ENCODE measurements at places on chromosomes 3 and 15.

GRCh38 chr3:7377103-7377502, 516.2 kb downstream of the GRM7 start:
- no peak for DNase-seq
- H3K27me3 ChIP-seq, result no peaks in the 10 kb centered on the region
- no peak overlapping the region for H3K4me3 ChIP-seq
- H3K27ac ChIP-seq, result no peak overlapping the region

DNA sequence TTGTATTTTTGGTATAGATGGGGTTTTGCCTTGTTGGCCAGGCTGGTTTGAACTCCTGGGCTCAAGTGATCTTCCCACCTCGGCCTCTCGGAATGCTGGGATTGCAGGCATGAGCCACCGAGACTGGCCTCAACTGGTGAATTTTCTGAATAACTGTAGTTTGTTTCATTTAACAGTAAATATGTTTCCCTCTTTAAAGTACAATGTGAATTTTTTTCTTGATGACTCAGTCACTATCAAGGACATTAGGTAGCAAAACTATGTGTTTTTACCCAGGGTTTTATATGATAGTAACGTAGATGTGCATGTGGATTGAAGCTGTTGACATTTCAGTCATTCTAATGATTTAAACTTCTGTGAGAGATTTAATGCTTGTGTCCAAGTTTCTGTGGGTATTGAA, 40.2 kb upstream of the MAPKBP1 start:
- H3K4me3 ChIP-seq, result no peak overlapping the region
- peaks cover 28% of the 10 kb centered on the region for H3K36me3 ChIP-seq
- no peak for DNase-seq
- no peak overlapping the region for H3K27ac ChIP-seq

DNA sequence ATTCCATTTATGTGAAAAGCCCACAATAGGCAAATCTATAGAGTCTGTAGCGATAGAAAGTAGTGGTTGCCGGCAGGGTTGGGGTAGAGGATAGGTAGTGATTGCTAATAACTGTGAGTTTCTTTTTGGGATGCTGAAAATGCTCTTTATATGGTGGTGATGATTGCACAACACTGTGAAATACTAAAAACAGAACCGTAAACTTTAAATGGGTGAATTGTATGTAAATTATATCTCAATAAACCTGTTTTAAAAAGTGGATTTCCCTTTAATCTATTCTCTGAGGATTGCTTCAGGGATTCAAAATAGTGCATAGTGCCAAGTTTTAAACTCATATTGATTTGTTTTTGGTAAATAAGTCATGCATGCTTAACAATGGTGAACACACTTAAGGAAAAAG, 140.2 kb downstream of the LPP start:
- H3K4me3 ChIP-seq, result no peak overlapping the region
- peaks cover 25% of the 10 kb centered on the region for H3K36me3 ChIP-seq
- H3K27me3 ChIP-seq, result no peaks in the 10 kb centered on the region
- H3K27ac ChIP-seq, result no peak overlapping the region

GRCh38 chr15:67784090-67784781, 41.1 kb upstream of the SKOR1 start:
- H3K4me3 ChIP-seq, result peak overlapping the region; percentile 20
- H3K36me3 ChIP-seq, result peaks cover 23% of the 10 kb centered on the region
- H3K27me3 ChIP-seq, result no peaks in the 10 kb centered on the region
- H3K4me1 ChIP-seq, result peaks cover 42% of the 10 kb centered on the region

- no peaks in the 10 kb centered on the region for H3K4me1 ChIP-seq
- H3K27me3 ChIP-seq, result peaks cover 9% of the 10 kb centered on the region
- no peak for DNase-seq
- H3K36me3 ChIP-seq, result no peaks in the 10 kb centered on the region
- H3K4me3 ChIP-seq, result no peak overlapping the region
Observed at GRCh38 chr3:184059424-184059823, 6.6 kb downstream of the HTR3C start.

GRCh38 chr3:58025837-58026569, 17.8 kb downstream of the FLNB start:
- H3K36me3 ChIP-seq, result no peaks in the 10 kb centered on the region
- H3K4me1 ChIP-seq, result peaks cover 14% of the 10 kb centered on the region
- no peak for DNase-seq
- no peak overlapping the region for H3K27ac ChIP-seq

DNA sequence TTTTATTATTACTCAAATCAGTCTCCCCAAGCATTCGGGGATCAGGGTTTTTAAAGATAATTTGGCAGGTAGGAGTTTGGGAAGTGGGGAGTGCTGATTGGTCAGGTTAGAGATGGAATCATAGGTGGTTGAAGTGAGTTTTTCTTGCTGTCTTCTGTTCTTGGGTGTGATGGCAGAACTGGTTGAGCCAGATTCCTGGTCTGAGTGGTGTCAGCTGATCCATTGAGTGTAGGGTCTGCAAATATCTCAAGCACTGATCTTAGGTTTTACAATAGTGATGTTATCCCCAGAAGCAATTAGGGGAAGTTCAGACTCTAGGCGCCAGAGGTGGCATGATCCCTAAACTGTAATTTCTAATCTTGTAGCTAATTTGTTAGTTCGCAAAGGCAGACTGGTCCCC, 20.6 kb upstream of the TRANK1 start:
- H3K27me3 ChIP-seq, result no peaks in the 10 kb centered on the region
- H3K27ac ChIP-seq, result no peak overlapping the region
- no peak overlapping the region for H3K4me3 ChIP-seq
- peaks cover 31% of the 10 kb centered on the region for H3K4me1 ChIP-seq

- H3K27ac ChIP-seq, result no peak overlapping the region
- no peaks in the 10 kb centered on the region for H3K4me1 ChIP-seq
- H3K4me3 ChIP-seq, result no peak overlapping the region
- no peak for DNase-seq
Observed at GRCh38 chr15:95451938-95452337, 878.6 kb upstream of the NR2F2 start.

GRCh38 chr3:125011941-125012340, 43.9 kb downstream of the HEG1 start:
- H3K36me3 ChIP-seq, result peaks cover 57% of the 10 kb centered on the region
- H3K27me3 ChIP-seq, result no peaks in the 10 kb centered on the region
- H3K4me1 ChIP-seq, result no peaks in the 10 kb centered on the region
- no peak overlapping the region for H3K4me3 ChIP-seq
- DNase-seq, result no peak
- H3K27ac ChIP-seq, result no peak overlapping the region

DNA sequence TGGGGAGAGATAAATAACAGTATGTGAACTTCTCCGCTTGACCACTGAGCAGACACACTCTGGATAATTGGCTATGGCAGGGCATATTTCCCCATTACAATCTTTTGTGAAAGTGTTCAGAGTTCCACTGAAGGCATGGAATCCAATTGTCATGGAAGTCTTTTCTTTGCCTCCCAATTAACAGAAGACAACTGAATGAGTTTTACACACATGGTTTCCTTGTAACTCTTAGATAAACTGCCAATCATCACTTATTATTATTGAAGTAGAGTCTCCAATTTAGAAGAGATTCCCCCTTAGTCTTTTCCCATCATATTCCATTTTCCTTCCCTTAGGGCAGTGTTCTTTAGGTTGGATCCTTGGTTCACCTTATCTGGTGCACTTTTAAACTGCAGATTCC, 308.3 kb downstream of the NR2F2 start:
- no peak for DNase-seq
- no peak overlapping the region for H3K27ac ChIP-seq
- no peaks in the 10 kb centered on the region for H3K4me1 ChIP-seq
- no peaks in the 10 kb centered on the region for H3K36me3 ChIP-seq

- no peaks in the 10 kb centered on the region for H3K36me3 ChIP-seq
- H3K4me3 ChIP-seq, result no peak overlapping the region
- no peaks in the 10 kb centered on the region for H3K4me1 ChIP-seq
- H3K27me3 ChIP-seq, result no peaks in the 10 kb centered on the region
- no peak for DNase-seq
Observed at GRCh38 chr15:36469311-36469966, 110.0 kb upstream of the CDIN1 start.

- no peak for DNase-seq
- H3K27me3 ChIP-seq, result no peaks in the 10 kb centered on the region
- no peak overlapping the region for H3K4me3 ChIP-seq
- H3K4me1 ChIP-seq, result peaks cover 18% of the 10 kb centered on the region
Observed at GRCh38 chr3:141380279-141380678, 12.0 kb downstream of the ZBTB38 start.

GRCh38 chr15:41878355-41878699, 15.5 kb downstream of the SPTBN5 start:
- no peak overlapping the region for H3K4me3 ChIP-seq
- H3K27me3 ChIP-seq, result peaks cover 41% of the 10 kb centered on the region
- DNase-seq, result no peak
- peaks cover 3% of the 10 kb centered on the region for H3K36me3 ChIP-seq
- H3K4me1 ChIP-seq, result peaks cover 31% of the 10 kb centered on the region

GRCh38 chr3:144852999-144853398, 881.4 kb downstream of the DIPK2A start:
- H3K27me3 ChIP-seq, result no peaks in the 10 kb centered on the region
- no peak for DNase-seq
- no peak overlapping the region for H3K4me3 ChIP-seq
- no peak overlapping the region for H3K27ac ChIP-seq
- no peaks in the 10 kb centered on the region for H3K4me1 ChIP-seq
- H3K36me3 ChIP-seq, result no peaks in the 10 kb centered on the region

DNA sequence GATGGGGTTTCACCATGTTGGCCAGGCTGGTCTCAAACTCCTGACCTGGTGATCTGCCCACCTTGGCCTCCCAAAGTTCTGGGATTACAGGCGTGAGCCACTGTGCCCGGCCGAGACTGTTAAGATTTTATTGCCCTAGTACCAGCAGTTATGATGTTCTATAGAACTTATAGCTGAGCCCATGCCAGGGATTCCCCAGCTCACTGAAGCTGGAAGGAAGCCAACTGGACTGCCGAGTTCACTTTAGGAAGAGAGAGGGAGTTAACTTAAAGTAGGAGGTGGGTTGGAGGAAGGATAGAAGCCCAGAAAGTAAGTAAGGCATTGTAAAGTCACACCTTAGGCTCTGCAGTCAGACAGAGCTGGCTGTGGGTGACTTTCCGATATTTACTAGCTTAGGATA, 101.1 kb upstream of the BOC start:
- no peak overlapping the region for H3K4me3 ChIP-seq
- H3K4me1 ChIP-seq, result no peaks in the 10 kb centered on the region
- DNase-seq, result no peak
- H3K36me3 ChIP-seq, result peaks cover 9% of the 10 kb centered on the region

- DNase-seq, result peak; percentile 28
- no peak overlapping the region for H3K4me3 ChIP-seq
- H3K27ac ChIP-seq, result no peak overlapping the region
- peaks cover 29% of the 10 kb centered on the region for H3K4me1 ChIP-seq
Observed at GRCh38 chr3:149145974-149146373, 16.5 kb downstream of the HPS3 start.

- peak overlapping the region; percentile 80 for H3K27ac ChIP-seq
- H3K4me3 ChIP-seq, result peak overlapping the region; percentile 4
- no peaks in the 10 kb centered on the region for H3K27me3 ChIP-seq
- no peak for DNase-seq
Observed at GRCh38 chr15:50378776-50379175, 23.8 kb upstream of the GABPB1 start.

DNA sequence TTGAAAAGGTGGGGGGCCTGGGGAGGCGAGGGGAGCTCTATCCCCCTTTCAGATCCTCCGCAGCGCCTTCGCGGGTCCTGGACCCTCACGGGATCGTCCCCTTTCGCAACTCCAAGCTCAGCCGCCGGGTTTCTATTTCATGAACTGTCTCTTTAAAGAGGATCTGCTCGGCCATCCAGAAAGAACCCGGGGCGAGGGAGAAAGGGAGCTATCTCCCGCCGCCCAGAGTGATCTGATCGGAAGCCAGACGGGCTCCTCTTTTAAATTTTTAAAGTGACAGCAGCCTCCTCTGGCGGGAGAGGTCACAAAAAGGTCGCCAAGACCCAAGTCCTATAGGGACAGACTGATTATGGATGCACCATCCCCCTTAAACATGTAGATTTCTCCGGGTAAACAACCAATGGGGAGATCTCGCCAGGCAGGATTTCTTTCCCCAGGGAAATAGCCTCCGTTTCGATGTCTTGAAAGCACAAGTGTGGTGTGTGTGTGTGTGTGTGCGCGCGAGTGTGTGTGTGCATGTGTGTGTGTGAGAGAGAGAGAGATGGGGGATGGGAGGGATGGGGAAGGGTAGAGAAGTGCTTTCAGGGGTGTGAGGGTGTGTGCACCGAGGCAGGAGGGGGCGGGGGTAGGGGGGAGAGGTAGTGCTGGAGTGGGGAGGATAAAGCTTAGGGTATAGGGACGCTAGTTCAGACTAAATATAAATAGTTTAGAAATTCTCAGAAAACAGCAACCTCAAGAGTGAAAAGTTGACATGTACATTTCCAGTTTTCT, 516.1 kb downstream of the MECOM start:
- no peak for DNase-seq
- peak overlapping the region; percentile 63 for H3K27ac ChIP-seq
- peaks cover 60% of the 10 kb centered on the region for H3K27me3 ChIP-seq
- H3K4me3 ChIP-seq, result peak overlapping the region; percentile 77
- no peaks in the 10 kb centered on the region for H3K36me3 ChIP-seq
- peaks cover 13% of the 10 kb centered on the region for H3K4me1 ChIP-seq

GRCh38 chr3:160790726-160791125, 34.7 kb downstream of the PPM1L start:
- no peak overlapping the region for H3K27ac ChIP-seq
- H3K4me3 ChIP-seq, result no peak overlapping the region
- DNase-seq, result no peak
- H3K36me3 ChIP-seq, result peaks cover 6% of the 10 kb centered on the region
- peaks cover 4% of the 10 kb centered on the region for H3K27me3 ChIP-seq

DNA sequence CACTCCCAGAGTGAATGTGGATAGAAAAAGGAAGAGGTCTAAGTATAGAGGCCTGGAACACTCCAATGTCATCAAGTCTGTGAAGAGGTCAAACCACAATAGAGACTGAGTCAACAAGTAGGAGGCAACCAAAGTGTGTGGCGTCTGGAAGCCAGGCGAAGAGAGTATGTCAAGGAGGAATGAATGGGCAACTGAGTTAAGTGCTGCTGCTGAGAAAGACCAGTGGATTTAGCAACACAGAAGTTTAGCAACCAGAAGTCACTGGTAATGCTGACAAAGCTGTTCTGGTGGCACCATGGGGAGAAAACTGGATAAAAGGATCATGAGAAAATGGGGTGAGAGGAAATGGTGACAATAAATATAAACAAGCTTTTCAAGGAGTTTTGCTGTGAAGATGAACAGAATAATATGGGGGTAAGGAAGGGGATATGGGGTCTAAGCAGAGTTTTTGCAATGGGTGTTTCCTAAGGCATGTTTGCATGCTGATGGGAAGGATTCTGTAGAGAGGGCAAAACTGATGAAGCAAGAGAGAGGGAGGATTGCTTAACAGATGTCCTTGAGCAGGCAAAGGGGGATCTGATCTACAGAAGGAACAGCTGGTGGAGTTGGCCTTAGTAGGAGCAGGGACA, 38.4 kb downstream of the PCOLCE2 start:
- no peak for DNase-seq
- H3K27me3 ChIP-seq, result no peaks in the 10 kb centered on the region
- H3K4me3 ChIP-seq, result no peak overlapping the region

- no peaks in the 10 kb centered on the region for H3K27me3 ChIP-seq
- H3K36me3 ChIP-seq, result peaks cover 17% of the 10 kb centered on the region
- peaks cover 71% of the 10 kb centered on the region for H3K4me1 ChIP-seq
- peak overlapping the region; percentile 97 for H3K27ac ChIP-seq
- no peak for DNase-seq
Observed at GRCh38 chr3:71225951-71226564, 357.5 kb downstream of the FOXP1 start.
